ENCODE measurements at places on chromosomes 5 and 9.

DNA sequence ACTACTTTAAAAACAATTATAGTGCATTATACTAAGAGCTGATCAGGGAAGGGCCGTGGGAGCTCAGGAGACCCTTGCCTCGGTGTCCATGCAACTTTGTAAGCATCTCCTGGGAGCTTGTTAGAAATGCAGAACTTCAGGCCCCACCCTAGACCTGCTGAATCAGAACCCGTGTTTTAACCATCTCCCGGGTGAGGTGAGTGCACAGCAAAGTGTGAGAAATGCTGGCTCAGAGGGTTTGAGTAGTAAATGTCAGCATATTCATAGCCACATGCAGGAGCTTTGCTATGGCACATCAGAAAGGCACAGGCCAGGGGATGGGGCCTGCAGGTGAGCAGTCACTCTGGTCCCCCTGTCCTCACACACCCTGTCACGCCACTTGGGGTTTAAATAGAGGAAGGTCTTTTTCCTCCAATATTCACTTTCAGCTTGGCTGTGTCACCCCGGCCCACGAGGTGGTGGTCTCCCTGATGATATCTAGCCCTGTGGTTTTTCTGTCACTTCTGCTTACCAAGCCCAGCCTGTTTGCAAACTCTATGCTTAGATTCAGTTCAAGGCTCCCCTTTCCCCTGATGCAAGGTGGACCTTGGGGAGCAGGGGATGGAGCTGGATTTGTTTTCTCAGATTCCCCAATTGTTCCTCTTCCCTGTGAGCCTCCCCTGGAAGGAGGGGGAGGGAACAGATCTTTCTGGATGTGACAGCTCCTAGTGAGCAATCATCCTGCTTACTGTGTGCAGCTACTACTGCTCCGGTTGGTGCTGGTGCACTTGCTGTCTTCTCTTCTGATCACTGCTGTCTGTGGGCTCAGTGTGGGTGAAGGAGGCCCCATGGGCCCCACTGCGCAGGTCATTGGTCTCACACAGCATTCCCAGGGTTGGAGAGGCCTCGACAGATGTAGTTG lies 51.8 kb upstream of the TGFBR1 start:
- DNase-seq = no peak

- DNase-seq = no peak
Measured at GRCh38 chr5:82022499-82022898, 50.7 kb downstream of the ATG10 start.

DNA sequence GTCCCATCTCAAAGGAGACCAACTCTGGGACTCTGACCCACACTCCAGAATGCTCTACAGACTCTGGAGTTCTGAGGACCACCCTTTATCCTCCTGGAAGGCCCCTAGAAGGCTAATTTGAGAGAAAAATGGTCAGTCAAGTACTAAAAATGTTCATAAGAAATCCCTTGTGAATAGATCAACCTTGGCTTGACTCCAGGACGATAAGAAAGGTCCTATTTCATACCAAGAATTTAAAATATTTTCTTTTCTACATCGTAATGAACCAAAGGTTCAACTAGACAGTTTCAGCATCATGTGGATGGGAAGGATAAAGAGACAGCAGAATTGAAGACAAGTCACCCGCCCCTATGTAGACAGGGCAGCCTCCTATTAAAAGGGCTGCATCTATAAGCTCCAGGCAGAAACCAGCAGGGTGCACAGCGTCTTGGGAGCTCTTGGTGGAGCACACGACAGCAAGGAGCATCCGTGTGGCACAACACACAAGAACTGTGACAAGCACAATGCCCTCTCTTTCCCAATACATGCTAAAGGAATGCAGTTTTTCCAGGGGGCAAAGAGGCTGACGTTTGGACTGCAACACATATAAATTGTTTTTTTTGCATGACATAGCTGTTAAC lies 38.3 kb downstream of the RASEF start:
- DNase-seq = no peak

DNA sequence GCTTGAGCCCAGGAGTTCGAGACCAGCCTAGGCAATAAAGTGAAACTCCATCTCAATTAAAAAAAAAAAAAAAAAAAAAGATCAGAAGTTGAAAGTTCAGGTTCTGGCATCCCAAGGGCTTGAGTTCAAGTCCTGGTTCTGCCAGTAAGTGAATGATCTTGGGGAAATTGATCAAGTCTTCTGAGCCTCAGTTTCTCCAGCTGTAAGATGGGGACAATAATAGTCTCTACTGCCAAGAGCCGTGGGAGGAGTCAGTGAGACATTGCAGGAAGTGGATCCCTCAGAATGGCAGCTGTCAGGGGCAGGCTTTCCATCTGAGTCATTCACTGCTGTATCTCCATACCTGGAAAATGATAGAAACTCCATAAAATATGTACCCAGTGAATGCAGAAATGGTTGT lies 37.8 kb upstream of the FUBP3 start:
- no peak for DNase-seq

DNA sequence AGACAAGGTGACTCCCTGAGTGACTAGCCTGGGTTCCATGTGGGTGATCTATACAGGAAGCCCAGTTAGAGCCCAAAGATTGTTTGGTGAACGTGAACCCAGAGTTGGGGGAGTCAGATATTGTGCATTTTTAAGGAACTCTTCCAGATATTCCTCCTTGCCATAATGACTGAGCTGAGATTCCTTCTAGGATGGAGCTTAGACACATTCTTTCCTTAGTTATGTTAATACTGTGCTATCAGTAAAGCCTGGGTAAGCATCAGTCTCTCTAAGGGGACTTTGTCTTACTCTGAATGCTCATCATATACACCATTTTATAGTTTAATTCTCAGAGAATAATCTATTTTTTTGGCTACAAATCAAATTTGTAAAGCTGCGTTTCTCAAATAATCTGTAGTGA lies 68.1 kb downstream of the FOXB2 start:
- DNase-seq = no peak

- no peak for DNase-seq
Measured at GRCh38 chr9:29773676-29774075, 2200.4 kb upstream of the C9orf72 start.

DNA sequence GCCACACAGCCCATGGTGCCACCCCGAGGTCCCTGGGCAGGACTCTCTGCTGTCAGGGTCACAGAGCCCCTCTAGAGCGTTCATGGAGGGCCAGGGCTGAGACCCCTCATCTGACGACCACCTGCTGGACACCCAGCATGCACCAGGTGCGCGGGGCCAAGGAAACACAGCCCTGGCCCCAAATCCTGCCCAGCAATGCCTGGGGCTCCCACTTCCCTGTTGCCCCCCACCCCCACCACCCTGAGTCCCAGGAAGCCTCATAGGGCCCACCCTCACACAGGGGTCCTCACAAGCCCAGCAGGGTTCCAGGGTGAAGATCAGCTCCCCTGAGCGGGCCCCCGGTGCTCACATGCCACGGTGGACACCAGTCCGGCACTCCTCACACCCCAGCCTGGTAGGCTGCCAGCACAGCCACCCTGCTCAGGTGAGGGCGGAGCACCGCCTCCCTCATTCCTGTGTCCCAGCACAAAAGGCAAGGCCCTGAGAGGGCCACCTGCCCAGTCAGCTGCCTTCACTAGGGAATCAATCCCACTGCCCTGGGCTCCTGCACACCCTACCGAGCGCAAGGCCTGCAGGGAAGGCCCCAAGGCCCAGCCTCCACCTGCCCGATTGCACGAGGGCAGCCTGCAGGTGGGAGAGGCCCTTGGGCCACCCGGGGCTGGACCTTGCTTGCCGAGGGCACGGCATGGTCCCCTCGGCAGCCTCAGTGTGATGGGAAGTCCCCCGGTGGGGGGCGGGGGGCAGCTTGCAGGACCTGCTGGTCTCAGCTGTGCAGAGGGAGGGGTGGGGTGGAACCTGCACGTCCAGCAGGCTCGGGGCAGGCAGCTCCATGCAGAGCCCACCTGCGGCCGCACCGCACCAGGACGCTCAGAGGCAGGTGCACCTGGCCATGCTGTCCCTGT lies 56.4 kb upstream of the UBAC1 start:
- no peak for DNase-seq
